OCI-M1 (cell line): ENCODE measurements at places on chromosomes 7 and 10.

GRCh38 chr10:60334991-60335390 is 54.7 kb downstream of the ANK3 start:
- DNase-seq: no peak

- DNase-seq: no peak
Observed at GRCh38 chr10:76977046-76977445, 660.6 kb downstream of the KCNMA1 start.

DNA sequence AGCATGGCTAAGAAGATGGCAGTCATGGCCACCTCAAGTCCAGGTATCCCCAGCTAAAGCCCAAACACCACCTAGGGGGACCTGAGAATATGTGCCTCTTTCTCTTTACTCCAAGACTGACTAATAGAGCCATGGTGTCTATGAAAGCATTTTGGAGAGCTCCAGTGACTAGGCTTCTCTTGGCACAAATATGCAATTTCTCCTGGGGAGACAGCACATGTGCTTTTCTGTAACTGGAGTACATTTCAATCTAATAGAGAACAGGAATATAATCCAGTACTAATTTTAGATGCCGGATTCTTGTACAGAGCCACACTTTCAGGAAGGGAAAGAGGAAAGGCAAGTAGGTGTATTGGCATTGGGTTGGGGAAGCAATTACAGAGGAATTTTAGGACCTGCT is 260.1 kb downstream of the BMPER start:
- DNase-seq: no peak

GRCh38 chr10:36073796-36074345 is 431.8 kb upstream of the FZD8 start:
- no peak for DNase-seq

GRCh38 chr7:96589038-96589437 is 120.6 kb downstream of the SEM1 start:
- DNase-seq: no peak

- DNase-seq: peak; percentile 40
Observed at GRCh38 chr7:121078701-121079227, 90.3 kb downstream of the CPED1 start.

GRCh38 chr10:122286867-122287266 is 15.8 kb downstream of the BTBD16 start:
- DNase-seq: no peak

DNA sequence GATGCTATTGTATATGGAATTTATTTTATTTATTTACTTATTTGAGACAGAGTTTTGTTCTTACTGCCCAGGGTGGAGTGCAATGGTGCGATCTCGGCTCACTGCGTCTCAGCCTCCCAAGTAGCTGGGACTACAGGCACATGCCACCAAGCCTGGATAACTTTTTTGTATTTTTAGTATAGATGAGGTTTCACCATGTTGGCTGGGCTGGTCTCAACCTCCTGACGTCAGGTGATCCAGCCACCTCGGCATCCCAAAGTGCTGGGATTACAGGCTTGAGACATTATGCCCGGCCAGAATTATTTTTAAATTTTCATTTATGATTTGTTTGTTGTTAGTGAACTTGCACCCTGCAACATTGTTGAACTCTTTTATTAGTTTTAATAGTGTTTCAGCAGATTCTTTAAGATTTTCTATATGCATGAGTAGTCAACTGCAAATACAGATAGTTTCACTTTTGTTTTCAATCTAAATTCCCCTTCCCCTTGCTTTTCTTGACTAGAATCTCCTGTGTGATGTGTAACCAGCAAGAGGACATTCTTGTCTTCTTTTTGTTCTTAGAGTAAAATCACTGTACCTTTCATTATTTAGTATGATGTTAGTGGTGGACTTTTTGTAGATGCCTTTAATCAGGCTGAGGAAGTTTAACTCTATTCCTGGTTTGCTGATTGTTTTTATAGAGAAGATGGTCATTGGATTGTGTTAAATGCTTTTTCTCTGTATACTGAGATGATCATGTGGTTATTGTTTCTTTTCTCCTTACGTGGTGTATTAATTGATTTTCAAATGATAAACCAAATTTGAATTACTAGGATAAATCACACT is 27.8 kb downstream of the ZNF33A start:
- peak; percentile 80 for DNase-seq

GRCh38 chr10:68618234-68618633 is 58.1 kb downstream of the TET1 start:
- DNase-seq: no peak

GRCh38 chr7:44565795-44566559 is 7.7 kb downstream of the DDX56 start:
- peak; percentile 39 for DNase-seq

- DNase-seq: no peak
Observed at GRCh38 chr7:37181550-37181932, 267.1 kb downstream of the ELMO1 start.

GRCh38 chr7:101910991-101911799 is 93.8 kb downstream of the CUX1 start:
- no peak for DNase-seq

DNA sequence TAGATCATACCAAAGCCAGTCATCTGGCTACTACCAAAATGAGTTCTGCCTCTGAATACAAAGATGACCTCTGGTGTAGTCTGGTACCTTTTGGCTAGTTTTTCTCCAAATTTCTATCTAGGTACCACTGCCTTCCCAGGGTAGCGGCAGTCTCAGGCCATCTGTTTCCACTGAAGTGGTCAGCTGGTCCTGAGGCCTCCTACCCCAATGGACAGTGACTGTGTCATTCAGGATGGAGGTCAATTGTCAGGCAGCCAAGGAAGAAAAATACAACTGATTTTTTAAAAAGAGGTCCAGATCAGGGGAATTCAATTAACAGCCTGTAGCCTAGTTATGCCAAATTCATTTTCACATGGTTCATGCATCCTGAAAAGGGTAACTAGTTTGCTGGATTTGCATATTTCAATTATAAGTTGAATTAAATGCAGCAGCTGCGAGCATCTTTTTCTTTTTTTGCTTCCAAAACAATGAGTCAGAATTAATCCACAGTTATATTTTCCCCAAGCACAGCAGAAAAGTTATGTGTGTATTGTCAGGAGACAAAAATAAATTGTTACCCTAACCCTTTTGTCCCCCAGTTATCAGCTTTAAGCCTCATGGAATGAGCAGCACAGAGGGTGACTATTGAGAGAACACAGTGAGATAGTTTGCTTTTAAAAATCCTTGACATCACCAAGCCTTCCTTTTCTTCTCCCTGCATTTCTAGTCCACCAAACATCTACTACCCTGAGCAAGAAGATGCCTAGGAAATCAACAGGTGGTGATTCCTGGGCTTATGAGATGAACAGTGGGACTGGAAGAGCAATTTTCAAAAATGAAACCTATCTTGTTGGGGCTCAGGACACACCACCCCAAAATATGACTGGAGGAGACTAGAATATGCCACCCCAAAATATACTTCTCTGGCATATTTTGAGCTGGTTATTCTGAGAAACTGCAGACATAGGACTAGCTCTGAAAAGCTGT is 27.7 kb downstream of the BCCIP start:
- DNase-seq: no peak

DNA sequence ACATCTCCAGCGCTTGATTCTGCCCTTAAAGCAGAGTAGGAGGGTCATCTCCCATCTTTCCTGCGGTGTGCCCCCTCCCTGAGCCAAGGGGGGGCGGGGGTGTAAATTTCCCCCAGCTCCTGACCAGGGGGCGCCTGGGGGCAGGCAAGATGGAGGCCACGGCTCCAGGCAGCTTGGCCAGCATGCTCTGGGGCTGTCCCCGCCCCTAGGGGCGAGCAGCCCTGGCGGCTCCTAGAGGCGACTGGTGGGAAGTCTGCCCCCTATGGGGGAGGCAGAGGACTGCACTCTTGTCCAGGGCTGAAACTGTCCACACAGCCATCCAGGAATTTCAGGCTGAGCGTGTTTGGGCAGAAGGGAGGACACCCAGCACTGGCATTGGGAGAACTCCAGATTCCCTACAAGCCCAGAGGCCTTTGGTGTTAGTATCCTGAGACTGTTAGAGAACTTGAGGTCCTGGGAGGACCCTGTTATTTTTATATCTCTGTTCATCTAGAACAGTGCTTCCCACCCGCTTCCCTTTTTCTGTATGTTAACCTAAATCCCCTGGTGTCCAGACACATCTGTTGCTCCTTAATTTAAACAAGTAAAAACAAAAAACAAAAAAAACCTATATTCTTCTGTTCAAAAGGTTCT is 4.6 kb downstream of the STRA8 start:
- peak; percentile 34 for DNase-seq

DNA sequence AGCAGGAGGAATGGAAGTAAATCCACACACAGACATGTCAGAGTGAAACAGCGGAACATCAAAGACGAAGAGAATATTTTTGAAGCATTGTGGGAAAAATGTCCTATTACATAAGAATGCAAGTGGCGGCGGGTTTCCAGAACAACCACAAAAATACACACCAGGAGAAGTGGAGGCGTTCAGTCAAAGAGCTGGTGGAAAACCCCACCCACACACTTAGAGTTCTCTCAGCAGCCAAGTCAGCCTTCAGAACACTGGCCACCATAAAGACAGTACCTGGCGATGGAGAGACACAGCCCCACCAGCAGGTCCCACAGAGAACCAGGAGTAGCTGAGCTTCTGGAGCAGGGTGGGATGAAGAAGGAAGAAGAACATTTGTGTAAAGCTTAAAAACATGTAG is 23.7 kb downstream of the NKX6-2 start:
- DNase-seq: no peak
